T-helper 22 cell (primary cell): ENCODE measurements at places on chromosomes 13 and 19.

- DNase-seq, result no peak
Measured at GRCh38 chr19:54106716-54107115, 4.1 kb downstream of the NDUFA3 start.

GRCh38 chr19:19033426-19034203 is at the start of the genes ARMC6 and SUGP2:
TSS of gene ARMC6 (plus strand) at chr19:19033603. CDS start at chr19:19034210, 607 bp downstream.
TSS of gene SUGP2 (minus strand) at chr19:19033517. CDS start at chr19:19031071, 2,446 bp downstream.
- peak; percentile 81 for DNase-seq

GRCh38 chr13:69796256-69796655 is 311.4 kb upstream of the ATXN8OS start:
- no peak for DNase-seq

DNA sequence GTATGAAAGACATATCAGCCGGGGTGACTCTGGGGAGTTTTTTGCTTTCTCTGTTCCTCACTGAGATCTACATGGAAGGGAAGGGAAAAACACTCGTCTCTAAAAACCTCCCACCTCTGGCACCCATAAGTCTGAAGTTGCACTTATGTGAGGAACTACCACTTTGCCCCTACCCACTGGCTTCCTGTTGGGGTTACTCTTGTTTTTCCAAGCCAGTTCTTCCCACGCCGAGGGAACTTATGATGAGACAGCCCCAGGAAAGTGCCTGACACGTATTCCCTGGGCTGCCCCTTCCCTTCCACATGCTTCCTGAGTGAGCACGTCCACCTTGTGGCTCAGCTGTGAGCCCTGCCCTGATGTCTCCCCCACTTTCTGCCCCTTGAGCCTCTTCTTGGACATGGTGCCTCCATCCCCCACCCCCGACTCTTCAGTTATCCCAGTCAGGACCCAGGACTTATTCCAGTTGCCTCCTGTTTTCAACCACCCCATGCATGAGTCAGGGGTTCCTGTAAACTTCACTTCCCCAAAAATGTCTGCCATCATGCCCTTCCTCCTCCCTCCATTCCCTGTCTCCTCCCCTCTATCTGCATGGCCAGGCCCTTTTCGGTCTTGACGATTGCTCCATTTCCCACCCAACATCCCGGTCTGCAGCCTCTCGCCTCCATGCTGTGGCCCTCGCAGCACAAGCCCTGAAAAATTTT is 5.1 kb upstream of the SIGLEC7 start:
- DNase-seq, result no peak

DNA sequence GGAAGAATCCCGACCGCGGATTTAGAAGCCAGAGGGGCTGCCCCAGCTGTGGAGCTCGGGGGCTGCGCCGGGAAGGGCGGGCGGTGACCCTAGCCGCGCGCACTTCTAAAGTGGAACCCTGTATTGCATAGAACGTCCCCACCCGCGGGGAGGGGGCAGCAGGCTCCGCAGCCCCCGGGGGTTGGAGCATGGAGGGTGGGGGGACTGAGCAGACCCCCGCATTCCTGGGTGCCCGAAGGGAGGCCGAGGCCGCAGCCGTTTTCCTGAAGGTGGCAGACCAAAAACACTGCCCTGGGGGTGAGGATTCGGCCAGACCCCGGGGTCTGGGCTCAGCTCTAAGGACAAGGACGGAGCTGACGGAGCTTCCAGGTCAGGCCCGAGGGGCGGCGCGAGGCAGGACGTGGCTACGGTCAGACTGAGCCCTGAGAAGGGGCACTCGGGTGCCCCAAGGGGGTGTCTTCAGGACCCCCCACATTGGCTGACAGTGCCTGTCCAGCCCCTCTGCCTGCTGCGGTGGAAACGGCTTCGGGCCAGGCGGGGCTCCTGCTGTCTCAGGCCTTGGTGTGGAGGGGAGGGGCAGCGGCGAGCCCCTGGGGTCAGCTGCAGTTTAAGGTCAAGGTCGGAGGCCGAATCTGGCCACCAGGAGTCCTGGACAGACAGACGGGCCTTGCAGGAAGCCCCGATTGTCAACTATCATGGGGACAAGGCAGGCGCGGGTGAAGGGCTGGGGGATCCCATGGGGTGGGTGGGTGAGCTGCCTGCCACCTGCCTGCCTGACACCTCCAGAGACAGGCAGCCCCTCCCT is 12.6 kb downstream of the MKNK2 start:
- no peak for DNase-seq

GRCh38 chr13:48165063-48165462 is 67.9 kb upstream of the ITM2B start:
- DNase-seq, result no peak

DNA sequence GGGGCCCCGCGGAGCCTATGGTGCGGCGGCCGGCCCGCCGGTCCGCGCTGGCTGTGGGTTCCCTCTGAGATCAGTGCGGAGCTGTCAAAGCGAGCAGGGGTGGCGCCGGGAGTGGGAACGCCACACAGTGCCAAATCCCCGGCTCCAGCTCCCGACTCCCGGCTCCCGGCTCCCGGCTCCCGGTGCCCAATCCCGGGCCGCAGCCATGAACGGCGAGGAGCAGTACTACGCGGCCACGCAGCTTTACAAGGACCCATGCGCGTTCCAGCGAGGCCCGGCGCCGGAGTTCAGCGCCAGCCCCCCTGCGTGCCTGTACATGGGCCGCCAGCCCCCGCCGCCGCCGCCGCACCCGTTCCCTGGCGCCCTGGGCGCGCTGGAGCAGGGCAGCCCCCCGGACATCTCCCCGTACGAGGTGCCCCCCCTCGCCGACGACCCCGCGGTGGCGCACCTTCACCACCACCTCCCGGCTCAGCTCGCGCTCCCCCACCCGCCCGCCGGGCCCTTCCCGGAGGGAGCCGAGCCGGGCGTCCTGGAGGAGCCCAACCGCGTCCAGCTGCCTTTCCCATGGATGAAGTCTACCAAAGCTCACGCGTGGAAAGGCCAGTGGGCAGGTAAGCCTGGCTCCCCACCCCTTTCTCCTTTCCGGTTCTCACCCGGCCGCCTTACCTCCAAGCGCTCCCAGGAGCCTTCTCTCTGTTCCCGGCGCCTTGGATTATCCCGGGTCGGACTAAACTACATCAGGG is at the start of gene PDX1:
PDX1 (plus strand) TSS at position 67 of the 743 bp plus-strand sequence; CDS start at position 206, 139 bp downstream.
- DNase-seq, result no peak

- DNase-seq, result no peak
Measured at GRCh38 chr13:80952158-80952557, 611.2 kb upstream of the SPRY2 start.

- DNase-seq, result no peak
Measured at GRCh38 chr19:6680141-6680540, 10.2 kb upstream of the TNFSF14 start.

- no peak for DNase-seq
Measured at GRCh38 chr13:30274083-30274482, 33.3 kb downstream of the KATNAL1 start.

GRCh38 chr19:49474542-49474924 is 518 bp downstream of the FLT3LG start:
- no peak for DNase-seq

- no peak for DNase-seq
Measured at GRCh38 chr13:50809133-50810090, 34.1 kb downstream of the DLEU7 start.

DNA sequence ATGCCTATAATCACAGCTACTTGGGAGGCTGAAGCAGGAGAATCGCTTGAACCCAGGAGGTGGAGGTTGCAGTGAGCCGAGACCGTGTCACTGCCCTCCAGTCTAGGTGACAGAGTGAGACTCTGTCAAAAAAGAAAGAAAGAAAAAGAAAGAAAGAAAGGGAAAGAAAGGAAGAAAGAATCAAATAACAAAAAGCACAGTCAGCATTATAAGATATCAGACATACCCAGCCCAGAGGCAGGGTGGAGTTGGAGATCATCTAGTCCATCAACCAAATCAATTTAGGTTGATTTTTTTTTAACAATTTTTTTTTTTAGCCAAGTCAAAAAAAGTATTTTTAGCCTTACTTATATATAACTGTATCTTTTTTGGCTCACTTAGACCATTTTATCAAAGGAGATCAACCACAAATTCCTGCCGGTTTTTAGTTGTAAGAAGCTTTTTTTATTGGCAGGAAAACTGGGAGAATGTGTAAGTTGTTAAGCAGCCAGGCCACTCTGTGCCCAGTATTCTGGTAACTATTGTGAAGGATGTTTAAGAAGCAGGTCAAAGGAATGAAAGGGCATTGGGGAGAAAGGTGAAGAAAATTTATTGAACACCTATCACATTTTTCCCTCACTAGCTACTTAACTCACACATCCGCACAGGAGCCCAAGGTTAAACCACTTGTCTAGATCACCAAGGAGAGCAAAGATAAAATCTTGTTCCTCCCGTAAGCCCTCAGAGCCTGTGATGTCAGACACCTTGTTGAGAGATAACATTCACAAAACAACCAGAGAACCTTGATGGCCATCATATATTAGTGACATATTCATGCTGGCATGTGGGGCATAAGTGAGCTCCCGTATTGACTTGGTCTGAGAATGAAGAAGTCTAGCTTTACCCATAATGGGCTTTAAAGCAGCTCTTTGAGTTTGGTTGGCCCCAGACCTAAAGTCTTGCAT is 91.8 kb downstream of the COL4A2 start:
- DNase-seq, result no peak

GRCh38 chr13:99666146-99666805 is 165.0 kb downstream of the TM9SF2 start:
- DNase-seq, result no peak

DNA sequence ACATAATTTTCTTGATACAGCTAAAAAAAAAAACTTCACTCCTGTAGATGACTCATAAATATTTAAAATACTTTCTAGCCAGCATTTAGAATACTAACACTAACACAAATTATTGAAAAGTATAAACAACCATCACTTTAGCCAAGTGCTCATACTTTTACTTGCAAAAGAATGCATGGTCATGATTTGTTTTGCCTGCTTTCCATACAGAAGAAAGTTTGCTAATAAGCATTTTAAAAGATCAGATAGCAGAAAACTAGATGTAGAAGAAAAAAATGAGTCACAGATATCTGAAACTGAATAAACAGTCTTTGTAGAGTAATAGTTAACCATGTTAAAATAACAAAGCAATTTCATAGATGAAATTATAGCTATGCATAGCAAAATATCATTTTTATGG is 2280.4 kb upstream of the PCDH20 start:
- DNase-seq, result no peak

- no peak for DNase-seq
Measured at GRCh38 chr19:17402982-17403855, 2.2 kb downstream of the BST2 start.

DNA sequence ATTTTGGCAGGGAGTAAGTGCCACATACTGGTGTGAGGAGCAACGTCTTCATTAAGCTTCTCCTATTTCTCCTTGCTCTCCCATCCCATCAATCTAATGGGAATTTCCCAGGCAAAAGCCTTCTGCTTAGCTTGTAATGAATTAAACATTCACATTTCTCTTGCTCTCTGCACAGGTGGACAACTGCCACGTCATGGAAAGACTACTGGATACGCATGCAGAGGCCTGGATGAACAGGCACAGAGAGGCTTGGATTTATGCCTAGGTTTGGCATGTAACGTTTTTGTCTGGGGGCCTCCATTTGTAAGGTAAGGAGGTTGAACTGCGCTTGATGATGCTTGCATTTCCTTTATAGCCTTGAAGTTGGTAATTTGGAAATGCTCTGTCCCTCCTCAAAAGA is 374.8 kb downstream of the KLF12 start:
- no peak for DNase-seq

DNA sequence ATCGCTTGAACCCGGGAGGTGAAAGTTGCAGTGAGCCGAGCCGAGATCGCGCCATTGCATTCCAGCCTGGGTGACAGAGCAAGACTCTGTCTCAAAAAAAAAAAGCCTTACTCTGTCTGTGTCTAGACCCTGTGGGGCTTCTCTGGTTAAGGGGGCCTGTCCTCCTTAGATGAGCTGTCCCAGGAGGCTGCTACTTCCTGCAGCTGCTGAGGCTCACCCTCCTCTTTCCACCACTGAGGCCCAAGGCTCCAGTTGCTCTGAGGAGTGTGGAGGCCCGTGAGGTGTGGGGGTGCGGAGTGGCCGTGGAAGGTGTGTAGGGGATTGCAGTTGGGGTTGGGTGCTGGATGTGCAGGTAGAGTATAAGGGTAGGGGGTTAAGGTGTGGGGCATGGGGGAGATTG is 22.1 kb upstream of the RASA3 start:
- no peak for DNase-seq

DNA sequence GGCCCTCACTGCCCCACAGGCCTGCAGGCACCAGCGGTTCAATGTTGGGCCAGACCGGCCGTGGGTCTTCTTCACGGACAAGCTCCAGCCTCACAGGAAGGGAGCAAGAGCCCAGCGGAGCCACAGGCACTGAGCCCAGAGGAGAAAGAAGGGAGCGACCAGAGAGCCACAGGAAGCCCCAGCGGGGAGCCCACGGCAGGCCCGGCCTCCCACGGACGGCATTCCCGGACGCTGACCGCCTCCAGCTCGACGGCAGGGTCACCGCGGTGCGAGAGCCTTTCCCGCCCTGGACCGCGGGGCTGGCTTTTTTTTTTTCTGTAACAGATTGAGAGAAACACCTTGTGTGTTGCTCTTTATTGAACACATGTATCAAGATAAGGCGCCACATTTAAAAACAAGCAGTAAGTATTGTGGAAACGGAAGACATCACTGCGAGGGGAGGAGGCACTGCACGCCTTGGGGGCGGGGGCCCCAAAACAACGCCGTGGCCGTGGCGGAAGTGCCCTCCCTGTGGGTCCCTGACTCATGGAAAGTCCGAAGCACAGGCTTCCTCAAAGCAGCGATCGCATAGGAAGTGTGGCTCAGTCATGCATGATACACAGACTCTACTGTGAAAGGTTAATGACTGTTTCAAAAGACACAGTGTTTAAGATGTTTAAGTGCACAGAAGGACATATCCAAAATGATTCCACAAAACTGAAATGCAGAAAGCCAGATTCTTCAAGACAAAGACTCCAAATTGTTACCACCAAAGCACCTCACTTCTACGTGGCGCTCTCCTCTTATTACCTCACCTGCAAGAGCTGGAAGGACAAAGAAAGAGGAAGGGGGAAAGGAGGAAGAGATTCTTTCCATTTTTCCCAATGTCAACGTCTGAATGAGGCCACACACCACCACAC is 3.5 kb downstream of the RASA3 start:
- DNase-seq, result peak; percentile 85

DNA sequence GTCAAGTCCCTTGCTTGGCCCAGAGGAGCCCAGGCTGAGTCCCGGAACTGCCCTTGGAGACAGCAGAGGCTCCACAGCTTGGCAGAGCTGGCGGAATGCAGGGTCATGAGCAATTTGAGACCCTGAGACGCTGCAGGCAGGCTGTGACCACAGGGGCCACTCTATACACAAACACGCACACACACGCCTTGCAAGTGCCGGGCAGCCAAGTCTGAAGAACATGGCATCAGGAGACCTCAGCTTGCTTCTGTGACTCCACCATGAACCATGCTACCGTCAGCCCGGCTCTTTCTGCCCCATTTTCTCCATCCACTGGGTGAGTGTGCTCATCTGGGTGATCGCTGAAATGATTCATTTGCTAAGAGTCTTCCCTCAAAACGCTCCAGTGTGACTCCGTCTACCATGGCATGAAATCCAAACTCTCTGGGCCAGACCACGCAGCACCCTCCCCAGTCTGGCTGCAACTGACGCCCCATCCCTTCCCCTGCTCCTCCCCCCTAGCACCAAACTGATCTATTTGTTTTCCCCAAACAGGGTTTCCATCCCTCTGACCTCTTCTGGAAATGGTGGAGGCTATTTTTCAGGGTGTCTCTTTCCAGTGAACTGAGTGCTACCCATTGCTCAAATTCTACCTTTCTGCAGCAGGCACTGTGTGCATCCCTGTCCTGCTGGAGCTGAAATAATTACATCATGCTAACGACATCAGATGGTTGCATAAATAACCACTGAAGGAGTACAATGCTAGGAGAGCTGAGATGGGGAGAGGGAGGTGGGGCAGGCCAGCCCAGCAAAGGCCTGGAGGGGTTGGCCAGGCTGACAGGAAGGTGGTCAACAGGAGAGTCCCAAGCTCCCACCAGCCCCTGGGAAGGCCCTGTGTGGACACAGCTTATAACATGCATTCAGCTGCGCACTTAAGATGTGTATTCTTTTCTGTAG is 3.1 kb downstream of the CARS2 start:
- DNase-seq, result no peak

- no peak for DNase-seq
Measured at GRCh38 chr19:10305139-10305806, 4.3 kb downstream of the ZGLP1 start.
